ENCODE measurements at places on chromosomes 1 and 21. TPM values are rescaled to one million over a fixed set of nuclear protein-coding genes. Genes with fewer than 3 reads are reported as not detected.

The S100A2 gene
- 0.78 TPM for total RNA-seq

The IFNLR1 gene
- 1.6 TPM for total RNA-seq

The BRINP3 gene
- total RNA-seq = not detected

The C1orf174 gene
- total RNA-seq = 30.4 TPM

The GPR89B gene
- total RNA-seq = 25.6 TPM

The SYTL1 gene
- total RNA-seq = 104 TPM

The TFF3 gene
- not detected for total RNA-seq

The MNDA gene
- total RNA-seq = not detected

The SIK1 gene
- total RNA-seq = 7.5 TPM

The KRTAP12-3 gene
- not detected for total RNA-seq

The AGMAT gene
- 18.3 TPM for total RNA-seq

The TMEM82 gene
- not detected for total RNA-seq

The SNX7 gene
- total RNA-seq = not detected

The NCDN gene
- total RNA-seq = 70.6 TPM

The G0S2 gene
- total RNA-seq = 47.5 TPM

The ERICH3 gene
- not detected for total RNA-seq

The KRTAP11-1 gene
- total RNA-seq = not detected

All from T-helper 1 cell treated with Interleukin-12 subunit alpha and Interleukin-12 subunit beta and Interleukin-4 antibody, amounts not matched to agents 30 ng/mL and 1 ng/mL, for 36 hours (primary cell).